CD14-positive monocyte (primary cell): ENCODE measurements at places on chromosomes 7 and 10.

GRCh38 chr10:120644556-120645410 is 187.8 kb downstream of the PLPP4 start:
- no peak for DNase-seq

GRCh38 chr7:115631782-115632181 is 398.8 kb downstream of the TFEC start:
- DNase-seq, result no peak

DNA sequence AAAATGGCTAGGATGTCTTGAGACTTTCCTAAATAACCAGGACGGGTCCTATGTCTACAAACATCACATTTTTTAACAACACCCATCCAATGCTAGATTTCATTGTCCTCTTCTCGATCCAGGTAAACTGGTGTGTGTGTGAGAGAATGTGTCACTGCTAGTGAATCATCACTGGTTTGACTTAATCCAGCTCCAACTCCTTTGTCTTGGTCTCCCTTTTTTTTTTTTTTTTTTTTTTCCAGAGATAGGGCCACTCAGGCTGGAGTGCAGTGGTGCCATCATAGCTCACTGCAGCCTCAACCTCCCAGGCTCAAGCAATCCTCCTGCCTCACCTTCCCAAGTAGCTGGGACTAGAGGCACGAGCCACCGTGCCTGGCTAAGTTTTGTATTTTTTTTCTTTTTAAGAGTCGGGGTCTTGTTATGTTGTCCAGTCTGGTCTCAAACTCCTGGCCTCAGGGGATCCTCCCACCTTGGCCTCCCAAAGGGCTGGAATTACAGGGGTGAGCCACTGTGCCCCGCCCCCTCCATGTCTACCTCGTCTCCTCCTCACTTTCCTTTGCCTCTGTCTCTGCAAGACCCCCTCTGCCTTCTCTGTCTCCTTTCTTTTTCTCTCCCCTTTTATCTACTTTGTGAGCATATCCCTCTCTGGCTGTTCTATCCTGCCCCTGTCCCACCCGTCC is 2.2 kb upstream of the UFSP1 start:
- no peak for DNase-seq

DNA sequence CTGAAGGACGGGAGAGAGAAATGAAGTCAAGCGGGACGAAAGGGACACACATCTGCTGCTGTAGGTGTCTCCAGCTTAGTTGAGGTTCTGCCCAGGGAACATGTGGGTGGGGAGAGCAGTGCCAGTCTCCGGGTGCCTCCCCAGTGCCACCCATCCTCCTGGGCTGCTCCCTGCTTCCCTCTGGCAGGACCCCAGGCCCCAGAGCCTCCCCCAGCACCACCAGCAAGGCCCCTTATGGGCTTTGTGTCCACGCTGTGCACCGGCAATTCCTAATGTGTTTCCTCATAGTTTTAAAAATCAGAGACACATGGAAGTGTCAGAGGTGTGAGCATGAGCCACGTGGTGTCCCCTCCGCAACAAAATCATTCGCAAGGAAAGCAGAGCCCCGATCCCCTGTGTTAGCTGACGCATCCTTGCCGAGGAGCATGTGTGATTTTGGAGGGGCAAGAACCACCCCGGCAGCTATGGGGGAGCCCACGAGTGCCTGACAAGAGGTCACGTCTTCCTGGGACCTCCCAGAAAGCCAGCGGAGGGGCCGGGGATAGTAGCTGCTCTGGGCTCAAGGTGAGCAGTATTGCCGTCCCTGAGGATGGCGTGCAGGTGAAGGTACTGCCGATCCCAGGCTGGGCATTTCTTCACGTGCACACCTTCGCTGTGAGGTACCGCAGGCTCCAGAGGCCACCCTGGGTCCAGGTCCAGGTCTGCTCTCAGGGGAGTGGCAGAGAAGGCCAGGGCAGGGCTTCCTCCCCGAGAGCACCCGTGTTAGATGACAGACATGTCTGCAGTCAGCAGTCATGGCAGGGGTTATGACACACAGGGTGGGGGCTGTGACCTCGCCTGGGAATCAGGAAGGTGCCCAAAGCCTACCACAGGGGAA is 448.2 kb upstream of the FOXK1 start:
- DNase-seq, result no peak
